Stimulated activated CD8-positive, alpha-beta memory T cell treated with anti-CD3 and anti-CD28 coated beads, Interleukin-15, amount 100 ng/mL, for 48 hours (primary cell): ENCODE measurements at places on chromosomes 5 and 9.
A peak's percentile ranks its signal among the peaks of the same experiment; 100 is the strongest.

- peak; percentile 32 for DNase-seq
Observed at GRCh38 chr5:90264689-90265544, 144.6 kb downstream of the CETN3 start.

GRCh38 chr5:87997662-87998061, 271.0 kb downstream of the TMEM161B start:
- no peak for DNase-seq

DNA sequence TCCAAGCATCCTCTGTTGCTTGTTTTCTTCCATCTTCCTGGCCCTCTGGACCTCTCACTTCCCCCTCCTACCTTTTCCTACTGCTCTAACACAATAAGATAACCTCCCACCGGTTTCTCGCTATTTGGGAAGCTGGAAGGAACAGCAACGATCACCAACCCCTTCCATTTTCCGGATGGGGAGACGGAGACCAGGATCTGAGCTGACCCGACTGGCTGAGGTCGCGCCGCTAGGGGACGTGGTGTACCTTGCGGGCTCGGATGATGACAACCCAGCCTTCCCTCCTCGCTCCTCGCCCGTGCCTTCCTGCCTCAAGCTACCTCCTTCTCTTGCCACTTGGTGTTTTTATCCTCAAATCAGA, 1.9 kb downstream of the LPAR1 start:
- no peak for DNase-seq

DNA sequence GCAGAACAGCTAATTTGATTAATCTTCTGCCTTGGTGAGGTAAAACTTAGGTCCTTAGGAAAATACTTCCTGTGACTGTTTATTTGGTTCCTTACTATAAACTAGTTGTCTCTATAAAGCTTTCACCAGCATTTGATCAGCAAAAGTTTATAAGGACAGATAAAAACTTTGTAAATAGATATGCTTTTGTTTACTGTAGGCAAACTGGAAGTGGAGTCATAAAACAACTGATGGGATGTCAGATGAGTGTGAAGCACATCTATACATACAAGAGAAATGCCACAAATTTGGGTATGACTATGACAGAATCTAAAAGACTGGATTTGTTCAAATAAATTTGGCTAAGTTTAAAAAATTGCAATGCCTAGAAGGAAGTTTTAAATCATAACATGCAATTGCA, 5.5 kb downstream of the PTGER4 start:
- no peak for DNase-seq

- no peak for DNase-seq
Observed at GRCh38 chr5:19619571-19619970, 368.4 kb downstream of the CDH18 start.

DNA sequence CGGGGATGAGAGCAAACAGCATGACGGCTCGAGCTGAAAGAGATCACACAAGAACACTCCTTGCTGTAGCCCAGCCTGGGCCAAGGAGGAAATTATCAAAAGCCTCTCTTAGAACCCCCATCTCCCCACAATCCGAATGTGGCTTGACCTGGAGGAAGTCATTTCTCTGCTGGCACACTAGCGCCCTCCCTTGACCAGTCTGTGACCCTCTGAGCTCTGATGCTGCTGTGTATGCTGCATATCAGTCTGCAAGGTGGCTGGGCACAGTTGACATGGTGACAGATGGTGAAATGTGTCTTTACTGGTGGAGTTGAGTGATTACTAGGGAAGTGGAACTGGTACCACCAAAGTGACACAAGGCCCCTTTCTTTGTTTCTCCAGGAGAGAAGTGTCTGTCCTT, 3.3 kb downstream of the SLC46A2 start:
- DNase-seq: no peak

DNA sequence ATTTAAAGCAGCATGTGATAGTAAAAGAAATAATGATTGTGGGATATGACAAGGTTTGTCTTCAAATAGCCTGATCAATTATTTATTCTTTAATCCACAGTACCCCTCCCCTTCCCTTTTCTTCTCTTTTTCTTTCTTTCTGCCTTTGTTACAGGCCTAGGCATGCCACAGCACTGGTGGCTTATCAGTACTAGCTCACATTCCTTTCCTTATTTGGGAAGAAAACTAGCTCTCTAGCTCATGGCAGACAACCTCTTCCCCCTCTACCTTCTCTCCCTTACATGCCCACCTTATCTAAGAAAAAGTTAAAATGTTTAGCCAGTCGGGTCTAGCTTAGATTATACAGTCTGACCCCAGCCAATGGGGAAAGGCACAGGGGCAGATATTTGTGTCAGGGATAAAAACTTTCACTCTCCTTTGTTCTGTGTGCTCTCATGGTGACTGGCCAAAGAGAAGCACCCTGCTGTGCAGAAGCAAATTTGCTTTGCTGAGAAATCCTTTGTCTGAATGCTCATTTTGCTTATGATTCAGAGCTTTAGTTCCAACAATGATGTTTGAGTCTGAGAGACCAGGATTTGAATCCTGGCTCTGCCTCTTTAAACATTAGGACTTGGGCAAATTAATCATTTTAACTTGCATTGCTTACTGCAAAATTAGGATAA, 75.8 kb upstream of the CDH12 start:
- DNase-seq: no peak

- no peak for DNase-seq
Observed at GRCh38 chr9:129319938-129320481, 141.9 kb upstream of the IER5L start.

- DNase-seq: no peak
Observed at GRCh38 chr5:163532171-163533084, 27.0 kb downstream of the MAT2B start.

GRCh38 chr5:153746440-153746839, 256.0 kb downstream of the GRIA1 start:
- no peak for DNase-seq
